Activated CD8-positive, alpha-beta memory T cell treated with anti-CD3 and anti-CD28 coated beads for 24 hours (primary cell): ENCODE measurements at places on chromosomes 11 and 22.

DNA sequence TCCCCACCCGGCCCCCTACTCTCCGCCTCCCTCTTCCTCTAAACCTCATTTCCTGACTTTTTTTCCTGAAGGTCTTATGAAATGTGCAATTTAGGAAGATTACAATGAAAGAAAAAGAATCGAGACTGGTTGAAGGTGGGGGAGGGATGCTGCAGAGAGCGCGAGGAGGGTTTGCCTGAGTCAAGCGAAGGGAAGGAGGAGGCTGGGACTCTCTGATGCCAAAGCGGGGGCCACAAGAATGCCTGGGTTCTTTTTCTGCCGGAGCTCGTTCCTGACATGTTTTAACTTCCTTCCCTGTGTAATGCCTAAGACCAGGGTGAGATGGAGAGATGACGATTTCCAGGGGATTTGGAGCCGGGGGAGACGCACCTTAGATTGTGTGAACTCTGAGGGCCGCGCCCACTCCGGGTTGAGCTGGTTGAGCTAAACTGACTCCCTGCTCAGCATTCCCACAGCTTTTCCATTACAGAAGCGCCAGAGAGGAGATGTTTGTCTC, 270.5 kb upstream of the SORL1-AS1 start:
- no peak for DNase-seq

DNA sequence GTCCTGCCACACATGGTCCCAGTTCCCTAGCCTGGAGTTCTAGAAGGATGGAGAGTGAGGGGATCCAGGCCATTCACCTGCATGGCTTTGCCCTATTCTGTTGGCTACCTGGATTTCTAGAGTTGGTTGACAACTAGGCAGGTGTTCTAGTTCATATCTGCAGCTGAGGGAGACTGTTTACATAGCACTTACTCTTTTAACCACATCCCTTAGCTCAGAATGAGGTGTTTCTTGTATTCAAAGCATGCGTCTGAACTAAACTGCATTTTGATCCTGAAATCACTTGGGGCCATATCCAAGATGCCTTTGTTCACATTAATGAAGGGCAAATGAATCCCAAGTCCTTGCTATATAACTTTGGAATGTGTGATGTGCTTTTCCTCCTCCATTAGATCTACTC, 60.9 kb downstream of the SYT13 start:
- DNase-seq, result no peak

GRCh38 chr11:57426439-57426928, 437 bp downstream of the SLC43A3 start:
- no peak for DNase-seq

DNA sequence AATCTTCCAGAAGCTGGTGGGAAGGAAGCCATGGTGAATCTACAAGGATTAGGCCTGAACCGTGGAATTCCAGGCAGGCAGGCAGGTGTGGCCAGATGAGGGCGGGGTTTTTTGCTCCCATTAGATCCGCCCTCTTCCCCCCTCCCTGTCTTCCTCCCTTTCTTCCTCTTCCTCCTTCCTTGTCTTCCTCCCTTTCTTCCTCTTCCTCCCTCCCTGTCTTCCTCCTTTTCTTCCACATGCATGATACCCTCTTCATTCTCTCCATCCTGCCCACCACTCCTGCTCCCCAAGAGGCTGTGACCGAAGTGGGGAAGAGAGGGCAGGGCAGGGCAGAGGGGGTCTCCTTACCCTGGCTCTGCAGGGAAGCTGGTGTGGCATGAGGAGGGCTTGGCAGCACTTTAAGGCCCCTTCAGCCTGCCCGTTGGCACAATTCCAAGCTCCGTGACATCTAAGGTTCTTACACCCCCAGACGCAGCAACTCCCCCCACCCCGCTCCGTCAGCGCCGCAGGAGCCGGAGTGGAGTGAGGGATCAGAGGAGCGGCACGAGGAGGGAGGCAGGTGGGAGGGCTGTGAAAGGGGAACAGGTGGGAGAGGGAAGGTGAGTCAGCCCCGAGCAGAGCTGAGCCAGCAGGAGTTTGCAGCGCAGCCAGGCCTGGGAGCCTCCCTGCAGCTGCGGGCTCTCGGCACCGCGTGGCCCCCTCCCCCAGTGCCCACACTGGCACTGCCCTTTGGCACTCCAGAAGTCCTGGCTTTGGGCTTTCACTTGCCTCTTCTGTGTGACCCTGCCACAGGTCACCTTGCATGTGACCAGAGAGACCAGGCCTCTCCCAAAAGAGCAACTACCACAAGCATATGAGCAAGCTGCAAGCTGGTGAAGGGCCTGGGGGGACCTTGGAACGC, 32.1 kb downstream of the KCNJ4 start:
- no peak for DNase-seq
